Hematopoietic multipotent progenitor cell treated with erythropoietin and hydrocortisone succinate and interleukin-3 and kit ligand, for 8 days (in vitro differentiated cells): ENCODE measurements at places on chromosomes 16 and 17.
A peak's percentile ranks its signal among the peaks of the same experiment; 100 is the strongest.

- DNase-seq: no peak
Measured at GRCh38 chr17:5043524-5043923, 8.3 kb upstream of the SLC52A1 start.

DNA sequence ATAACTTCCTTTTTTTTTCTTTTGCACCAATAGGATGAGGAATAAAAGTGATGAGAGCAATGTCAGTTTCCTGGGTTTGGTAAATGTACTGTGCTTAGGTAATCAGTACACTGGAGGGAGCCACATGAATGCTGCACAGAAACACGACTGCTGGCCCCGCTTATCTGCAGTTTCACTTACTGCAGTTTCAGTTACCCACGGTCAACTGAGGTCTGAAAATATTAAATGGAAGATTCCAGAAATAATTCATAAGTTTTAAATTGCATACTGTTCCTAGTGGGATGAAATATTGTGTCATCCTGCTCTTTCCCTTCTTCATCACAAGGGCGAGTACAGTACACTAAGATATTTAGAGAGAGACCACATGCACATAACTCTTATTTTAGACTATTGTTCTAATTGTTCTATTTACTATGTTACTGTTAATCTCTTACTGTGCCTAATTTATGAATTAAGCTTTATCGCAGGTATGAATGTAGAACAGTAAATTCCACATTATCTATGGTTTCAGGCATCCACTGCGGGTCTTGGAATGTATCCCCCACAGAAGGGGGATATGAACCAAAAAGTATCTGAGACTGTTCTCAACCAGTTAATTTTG lies 6.4 kb upstream of the LGALS3BP start:
- peak; percentile 74 for DNase-seq

- DNase-seq: no peak
Measured at GRCh38 chr16:56226187-56226586, 34.9 kb downstream of the GNAO1 start.

DNA sequence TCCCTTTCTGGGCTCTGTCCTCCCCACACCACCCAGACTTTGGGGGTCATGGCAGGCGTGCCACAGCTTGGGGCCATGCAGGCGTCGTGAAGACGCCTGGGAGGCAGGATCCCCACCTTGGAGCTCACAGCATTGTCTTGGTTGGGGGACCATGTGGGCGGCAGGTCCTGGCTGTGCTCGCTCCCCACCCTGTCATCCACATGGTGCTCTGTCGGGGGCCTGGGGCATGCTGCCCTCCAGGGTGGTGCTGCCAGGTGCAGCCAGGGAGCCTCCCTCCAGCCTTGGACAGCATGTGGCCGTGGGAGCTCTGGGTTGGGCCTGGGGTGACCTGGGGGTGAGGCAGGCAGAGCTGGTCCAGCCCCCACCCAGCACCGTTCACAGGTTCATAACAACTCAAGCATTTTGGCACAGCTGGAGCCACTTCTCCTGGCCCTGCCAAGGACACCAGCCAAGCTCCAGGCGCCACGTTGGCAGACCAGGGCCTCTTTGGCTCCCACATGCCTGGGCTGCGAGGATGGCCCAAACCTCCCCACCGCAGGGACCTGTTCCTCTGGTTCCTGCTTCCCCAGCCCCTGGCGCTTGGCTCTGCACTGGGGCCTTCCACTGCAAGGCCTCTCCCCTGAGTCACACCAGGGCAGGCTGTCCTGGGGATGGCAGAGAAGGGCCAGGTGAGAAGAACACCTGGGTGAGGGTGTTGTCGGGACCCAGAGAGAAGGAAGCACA lies 15.1 kb upstream of the ATP6V0C start:
- no peak for DNase-seq

- DNase-seq: no peak
Measured at GRCh38 chr16:85344502-85345128, 232.3 kb upstream of the CIBAR2 start.

- DNase-seq: no peak
Measured at GRCh38 chr17:48310748-48311213, 119.2 kb downstream of the SKAP1 start.

- no peak for DNase-seq
Measured at GRCh38 chr17:14840616-14841231, 424.4 kb downstream of the PMP22 start.

- no peak for DNase-seq
Measured at GRCh38 chr17:38556239-38556638, 49.5 kb downstream of the SRCIN1 start.

- DNase-seq: no peak
Measured at GRCh38 chr17:10270258-10270657, 71.9 kb upstream of the GAS7 start.

GRCh38 chr16:26905336-26905735 lies 161.4 kb upstream of the C16orf82 start:
- no peak for DNase-seq

DNA sequence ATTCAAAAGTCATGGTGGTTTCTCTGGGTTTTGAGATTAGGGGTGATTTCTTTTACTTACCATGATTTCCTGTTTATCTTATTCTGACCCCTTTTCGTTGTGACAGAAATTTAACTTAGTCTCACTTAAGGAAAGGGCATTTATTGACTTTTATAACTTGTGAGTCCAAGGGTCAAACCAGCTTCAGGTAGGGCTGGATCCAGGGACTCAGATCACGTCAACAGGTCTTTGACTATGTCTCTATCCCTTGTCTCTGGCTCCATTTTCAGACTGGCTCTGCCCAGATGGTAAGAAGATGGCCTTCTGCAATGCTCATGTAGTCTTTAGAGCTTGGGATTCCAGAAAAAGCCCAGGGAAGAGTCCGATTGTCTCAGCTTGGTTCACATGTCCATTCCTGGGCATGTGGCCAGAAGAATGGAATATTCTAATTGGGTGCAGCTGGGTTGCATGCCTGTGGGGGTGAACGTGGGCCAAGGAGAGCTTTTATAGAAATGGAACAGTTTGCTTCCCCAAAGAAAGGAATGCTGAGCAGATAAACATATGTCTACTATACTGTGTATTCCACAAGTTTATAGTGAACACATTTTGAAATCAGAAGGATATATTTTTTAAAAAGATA lies 13.4 kb downstream of the USP43 start:
- no peak for DNase-seq

- peak; percentile 3 for DNase-seq
Measured at GRCh38 chr17:51692917-51693316, 432.6 kb downstream of the UTP18 start.

DNA sequence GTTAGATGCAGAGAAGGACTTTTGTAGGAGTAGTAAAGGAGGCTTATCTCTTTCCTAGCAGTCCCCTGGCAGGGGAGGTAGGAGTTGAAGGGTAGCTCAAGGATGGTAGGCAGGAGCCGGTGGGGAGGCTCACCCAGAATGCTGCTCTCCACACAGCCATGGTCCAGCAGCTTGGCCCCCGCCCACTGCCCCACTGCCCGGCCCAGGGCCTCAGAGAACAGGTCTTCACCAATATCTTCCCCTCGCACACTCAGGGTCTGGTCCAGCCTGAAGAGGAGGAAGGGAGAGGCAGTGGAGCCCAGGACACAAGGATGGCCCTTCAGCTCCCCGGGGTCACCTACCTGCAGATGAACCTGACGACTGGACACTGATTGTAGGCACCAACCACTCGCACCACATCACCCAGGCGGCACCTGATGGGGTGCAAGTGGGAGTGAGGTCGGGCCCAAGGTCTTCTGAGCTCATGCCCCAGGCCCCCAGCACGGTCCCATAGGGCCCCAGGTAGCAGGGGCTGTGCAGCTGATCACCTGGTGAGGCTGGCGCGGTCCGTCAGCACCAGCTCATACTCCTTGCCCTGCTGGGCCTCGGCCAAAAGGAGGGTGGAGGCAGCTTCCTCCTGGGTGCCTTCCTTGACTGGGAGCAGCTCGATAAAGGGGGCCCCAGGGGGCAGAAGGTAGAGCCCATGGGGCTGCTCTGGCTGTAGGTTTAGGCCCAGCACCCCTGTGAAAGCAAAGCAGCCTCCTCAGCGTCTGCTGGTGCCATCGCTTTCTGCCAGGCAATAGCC lies 3.6 kb downstream of the GHDC start:
- no peak for DNase-seq

GRCh38 chr16:75265911-75266701 lies 14.7 kb upstream of the BCAR1 start:
- peak; percentile 54 for DNase-seq

GRCh38 chr16:21523411-21524067 lies 75.8 kb upstream of the METTL9 start:
- no peak for DNase-seq

DNA sequence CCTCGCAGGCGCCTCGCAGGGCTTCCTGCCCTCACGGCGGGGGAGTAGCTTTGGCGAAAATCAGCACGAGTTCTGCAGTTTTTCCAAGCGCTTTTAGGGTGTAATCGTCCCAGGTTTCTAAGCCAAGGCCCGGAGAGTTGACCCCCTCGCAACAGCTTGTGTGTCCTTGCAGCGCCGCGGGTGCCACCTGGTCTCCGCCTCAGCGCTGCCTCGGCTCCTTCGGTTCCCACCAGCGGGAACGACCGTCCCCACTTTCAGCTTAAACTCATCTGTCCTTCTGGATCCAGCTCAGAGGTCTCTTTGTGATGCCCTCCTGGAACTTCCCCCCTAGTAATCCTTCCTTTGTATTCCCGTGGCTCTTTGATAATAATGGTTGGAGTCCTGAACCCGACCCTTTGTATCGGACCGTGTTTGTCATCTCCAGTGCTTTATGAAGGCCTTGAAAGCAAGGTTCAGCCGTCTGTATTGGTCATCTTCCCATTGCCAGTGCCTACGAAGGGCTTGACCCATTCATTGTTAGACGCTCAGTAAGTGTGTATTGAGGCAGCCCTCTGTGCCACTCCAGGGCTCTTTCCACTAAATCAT lies 858 bp upstream of the SMARCE1 start:
- no peak for DNase-seq

DNA sequence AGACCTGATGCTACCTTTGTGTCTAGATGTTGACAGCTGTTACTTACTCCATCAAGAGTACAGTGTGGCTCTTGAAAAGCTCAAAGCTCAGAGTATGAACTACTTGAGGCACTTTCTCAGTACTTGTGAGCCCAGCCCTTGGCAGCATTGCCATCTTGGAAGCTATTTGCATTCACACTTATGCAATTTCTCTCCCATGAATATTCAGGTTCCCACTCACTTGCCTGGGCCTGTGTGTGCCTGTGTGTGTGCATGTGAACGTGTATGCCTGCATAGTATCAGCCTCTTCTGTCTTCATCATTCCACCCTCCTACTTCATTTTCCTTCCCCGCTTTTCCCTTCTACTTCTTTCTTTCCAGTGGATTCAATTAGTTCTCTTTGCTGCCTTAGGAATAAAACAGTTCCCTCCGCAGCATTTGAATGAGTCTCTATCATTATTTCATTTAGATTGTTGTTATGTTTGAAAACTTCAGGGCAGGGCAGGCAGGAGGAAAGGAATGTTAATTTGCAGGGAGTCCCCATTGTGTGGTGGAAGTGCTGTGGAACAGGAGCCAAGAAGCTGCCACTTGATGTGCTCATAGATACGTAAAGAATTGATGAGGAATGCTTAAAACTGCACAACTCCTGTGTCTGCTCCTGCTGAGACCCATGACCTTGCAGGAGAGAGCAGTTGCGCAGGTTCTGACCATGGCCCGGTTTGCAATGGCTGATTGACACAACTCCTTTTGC lies 58.9 kb downstream of the HS3ST4 start:
- DNase-seq: no peak

DNA sequence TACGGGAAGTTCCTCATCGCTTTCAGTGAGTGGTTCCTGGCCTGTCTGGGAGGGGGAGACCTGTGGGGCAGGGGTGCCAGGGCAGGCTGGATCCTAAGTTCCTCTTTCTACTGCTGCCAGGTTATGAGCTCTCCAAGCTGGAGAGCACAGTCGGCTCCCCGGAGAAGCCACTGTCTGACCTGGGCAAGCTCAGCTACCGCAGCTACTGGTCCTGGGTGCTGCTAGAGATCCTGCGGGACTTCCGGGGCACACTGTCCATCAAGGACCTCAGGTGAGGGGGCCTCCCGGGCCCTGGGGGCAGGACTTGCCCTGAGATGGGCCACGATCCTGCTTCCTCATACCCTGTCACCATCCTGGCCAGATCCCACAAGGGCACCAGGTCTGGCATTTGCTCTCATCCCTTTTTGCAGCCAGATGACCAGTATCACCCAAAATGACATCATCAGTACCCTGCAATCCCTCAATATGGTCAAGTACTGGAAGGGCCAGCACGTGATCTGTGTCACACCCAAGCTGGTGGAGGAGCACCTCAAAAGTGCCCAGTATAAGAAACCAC lies 5.1 kb downstream of the PRSS8 start:
- DNase-seq: no peak

- peak; percentile 54 for DNase-seq
Measured at GRCh38 chr17:16873174-16874035, 98.5 kb downstream of the TNFRSF13B start.

GRCh38 chr17:66747578-66748275 lies 87.2 kb upstream of the CACNG5 start:
- DNase-seq: no peak

- DNase-seq: no peak
Measured at GRCh38 chr17:69207151-69207550, 21.5 kb downstream of the ABCA10 start.

GRCh38 chr16:8718851-8719680 lies 44.6 kb downstream of the ABAT start:
- no peak for DNase-seq

DNA sequence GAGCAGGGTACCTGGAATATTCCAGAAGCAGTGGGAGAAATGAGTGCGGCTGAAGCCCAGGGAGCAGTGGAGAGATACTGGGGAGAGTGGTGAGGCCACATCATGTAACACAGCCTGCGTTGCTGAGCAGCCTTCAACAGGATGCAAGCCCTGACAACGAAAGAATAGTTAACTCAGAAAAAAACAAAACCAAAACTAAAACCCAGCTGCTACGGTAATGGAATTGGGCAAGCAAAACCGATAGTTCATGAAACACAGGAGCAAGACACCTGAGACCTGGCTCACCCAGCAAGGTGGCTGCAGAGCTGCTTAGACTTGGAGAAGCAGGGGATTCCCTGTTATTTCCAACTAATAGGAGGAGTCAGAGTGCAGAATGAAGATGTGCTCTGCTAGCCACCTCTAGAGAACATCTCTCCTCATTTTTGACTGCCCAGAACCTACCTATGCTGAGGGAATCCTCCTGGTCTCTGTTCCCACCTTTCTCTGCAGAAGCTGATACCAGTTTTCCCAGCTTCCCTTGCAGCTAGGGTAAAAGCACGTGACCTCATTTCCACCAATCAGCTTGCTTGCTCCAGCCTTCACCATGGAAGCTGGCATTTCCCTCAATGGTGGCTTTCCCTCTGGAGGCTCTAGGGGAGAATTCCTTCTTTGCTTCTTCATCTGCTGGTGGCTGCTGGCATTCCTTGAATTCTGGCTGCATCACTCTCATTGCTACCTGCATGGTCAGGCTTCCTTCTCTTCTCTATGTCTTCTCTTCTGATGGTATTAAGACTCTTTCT lies 59.4 kb upstream of the XYLT1 start:
- no peak for DNase-seq

DNA sequence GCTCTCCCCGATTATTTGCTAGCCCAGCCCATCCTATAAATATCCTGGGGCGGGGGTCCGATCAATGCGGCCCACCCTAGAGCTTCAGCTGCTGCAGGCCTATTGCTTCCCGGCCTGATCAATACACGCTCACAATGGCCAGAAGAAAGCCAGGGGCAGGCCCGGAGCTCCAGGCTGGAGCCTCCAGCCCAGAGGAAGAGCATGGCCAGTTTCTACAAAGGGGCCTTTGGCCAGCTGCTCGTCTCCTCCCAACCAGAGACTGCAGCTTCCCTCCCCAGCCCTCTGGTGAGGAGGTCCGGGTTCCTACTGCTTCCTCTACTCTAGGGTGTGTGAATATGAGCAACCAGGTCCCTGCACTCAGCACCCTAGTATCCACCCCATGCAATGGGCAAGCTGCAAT lies 36.7 kb downstream of the SALL1 start:
- DNase-seq: no peak

- no peak for DNase-seq
Measured at GRCh38 chr16:12159028-12159427, 182.5 kb downstream of the SNX29 start.

GRCh38 chr17:35521150-35521549 lies 16.3 kb downstream of the SLFN12L start:
- no peak for DNase-seq
